ENCODE measurements at places on chromosomes 7 and 10.

- no peak for DNase-seq
Measured at GRCh38 chr10:120369856-120370276, 87.2 kb upstream of the PLPP4 start.

- DNase-seq, result no peak
Measured at GRCh38 chr7:159091041-159091440, 53.6 kb downstream of the VIPR2 start.

DNA sequence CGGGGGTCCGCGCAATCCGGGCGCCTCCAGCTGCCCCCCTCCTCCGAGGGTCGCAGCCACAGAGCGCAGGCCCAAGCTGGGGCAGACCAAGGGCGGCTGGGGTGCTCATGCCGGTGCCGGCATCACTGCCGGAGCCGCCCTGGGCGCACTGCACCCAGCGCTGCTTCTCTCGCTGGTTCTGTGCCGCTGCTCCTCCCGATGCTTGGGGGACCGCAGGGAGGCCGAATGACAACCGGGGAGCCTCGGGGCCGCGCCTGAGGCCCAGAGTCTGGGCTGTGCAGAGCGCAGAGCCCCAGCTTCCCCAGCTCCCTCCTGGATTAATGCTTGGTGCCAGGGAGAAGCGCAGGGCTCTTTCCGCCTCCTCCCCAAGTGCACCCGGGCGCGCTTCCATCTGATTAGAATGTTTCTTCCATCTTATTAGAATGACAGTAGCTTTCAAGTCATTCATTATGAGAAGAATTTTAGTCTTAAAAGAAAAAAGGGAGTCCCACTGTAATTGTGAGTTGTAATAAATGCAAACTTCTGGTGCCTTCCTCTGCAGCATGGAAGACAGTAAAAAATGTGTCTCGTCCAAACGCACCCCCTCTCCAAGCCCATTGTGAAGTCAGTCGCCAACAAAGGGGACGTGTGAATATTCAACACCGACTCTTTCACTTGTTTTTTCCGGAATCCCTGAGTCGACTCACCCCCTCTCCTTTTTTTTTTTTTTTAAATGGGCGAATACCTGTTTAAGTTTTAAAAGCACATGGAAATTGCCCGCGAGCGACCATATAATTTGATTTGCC, 19.5 kb upstream of the PTF1A start:
- no peak for DNase-seq

DNA sequence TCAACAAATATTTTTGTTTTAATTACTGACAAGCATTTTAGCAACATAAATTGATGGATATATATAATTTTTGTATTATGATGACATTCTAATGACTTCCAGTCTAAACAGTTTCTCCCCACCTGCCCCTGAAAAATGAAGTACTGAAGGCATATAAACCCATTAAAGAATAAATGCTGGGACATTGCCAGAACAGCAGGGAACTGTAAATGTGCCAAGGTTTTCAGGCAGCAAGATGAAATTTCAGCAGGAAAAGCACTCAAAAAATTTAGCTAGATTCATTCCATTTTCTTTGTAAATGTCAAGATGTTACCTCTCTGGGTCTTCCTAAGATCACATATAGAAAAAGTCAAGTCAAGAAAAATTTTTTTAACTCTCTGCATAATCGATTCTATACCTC, 11.0 kb upstream of the TLL2 start:
- DNase-seq, result no peak

DNA sequence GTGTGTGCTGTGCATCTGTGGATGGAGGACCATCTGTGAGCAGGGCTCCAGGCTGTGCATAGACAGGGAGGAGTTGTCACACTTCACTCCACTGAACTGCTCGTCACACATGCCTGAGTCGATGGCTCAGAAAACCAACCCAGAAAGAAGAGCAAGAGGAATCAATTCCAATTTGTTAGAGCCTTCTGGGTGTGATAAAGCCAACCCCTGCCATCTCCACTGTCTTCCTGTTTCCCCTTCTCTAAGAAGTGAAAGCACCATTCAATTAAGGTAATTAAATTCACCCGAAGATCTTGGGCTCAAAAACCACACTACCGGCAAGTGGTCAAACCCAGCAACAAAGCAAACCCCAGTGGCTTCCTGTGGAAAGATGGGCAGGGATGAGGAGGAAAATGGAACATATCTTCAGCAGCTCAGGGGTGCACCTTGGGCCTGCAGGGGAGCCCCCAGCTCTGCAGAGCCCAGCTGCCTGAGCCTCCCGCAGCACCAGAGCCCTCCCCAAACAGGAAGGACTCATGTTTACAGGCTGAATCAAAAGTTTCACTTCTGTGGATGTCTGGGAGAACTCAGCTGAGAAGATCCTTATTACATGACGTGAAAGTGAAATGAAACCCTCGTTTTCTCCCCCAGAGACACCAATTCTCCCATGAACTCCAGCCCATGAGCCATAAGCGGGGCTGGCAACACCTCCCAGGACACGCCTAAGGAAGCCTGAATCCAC, 10.9 kb downstream of the C10orf71 start:
- DNase-seq, result no peak

- DNase-seq, result no peak
Measured at GRCh38 chr10:47294057-47294456, 5.9 kb upstream of the GDF10 start.

GRCh38 chr10:31829776-31830175, 98.9 kb downstream of the ARHGAP12 start:
- DNase-seq, result no peak

DNA sequence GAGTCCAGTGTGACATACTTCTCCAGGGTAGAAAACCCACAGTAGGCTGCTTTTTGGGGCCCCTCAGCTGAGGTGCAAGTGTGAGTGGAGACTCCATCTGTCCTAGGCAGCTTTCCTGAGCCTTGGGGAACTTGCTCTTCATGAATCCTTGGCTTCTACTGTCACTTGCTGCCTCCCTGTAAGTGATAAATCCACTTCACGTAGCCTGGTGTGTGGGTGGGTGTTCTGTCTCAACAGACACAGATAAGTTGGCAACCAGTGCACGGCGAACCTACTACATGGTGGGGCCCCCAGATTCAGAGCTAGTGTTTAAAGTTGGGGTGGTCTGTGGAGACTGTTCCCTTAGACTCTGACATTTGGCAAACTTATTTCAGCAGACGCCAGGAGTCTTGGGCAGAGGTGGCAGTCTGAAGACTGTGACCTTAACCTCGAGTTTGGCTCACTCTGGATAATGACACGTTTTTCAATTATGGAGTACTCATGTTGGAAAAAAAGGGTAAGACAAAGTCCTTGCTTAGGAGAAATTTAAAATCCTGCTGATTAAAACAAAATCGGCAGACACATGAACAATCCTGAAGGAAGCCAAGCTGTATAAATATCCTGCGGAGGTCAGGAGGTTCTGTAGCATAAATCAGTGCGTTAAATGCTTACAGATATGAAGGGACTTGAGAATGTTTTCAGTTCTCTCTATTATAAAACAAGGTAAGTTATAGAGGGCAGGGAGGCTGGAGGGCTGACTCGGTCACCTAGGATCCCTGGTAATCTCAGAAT, 376.9 kb downstream of the PHTF2 start:
- DNase-seq, result no peak

DNA sequence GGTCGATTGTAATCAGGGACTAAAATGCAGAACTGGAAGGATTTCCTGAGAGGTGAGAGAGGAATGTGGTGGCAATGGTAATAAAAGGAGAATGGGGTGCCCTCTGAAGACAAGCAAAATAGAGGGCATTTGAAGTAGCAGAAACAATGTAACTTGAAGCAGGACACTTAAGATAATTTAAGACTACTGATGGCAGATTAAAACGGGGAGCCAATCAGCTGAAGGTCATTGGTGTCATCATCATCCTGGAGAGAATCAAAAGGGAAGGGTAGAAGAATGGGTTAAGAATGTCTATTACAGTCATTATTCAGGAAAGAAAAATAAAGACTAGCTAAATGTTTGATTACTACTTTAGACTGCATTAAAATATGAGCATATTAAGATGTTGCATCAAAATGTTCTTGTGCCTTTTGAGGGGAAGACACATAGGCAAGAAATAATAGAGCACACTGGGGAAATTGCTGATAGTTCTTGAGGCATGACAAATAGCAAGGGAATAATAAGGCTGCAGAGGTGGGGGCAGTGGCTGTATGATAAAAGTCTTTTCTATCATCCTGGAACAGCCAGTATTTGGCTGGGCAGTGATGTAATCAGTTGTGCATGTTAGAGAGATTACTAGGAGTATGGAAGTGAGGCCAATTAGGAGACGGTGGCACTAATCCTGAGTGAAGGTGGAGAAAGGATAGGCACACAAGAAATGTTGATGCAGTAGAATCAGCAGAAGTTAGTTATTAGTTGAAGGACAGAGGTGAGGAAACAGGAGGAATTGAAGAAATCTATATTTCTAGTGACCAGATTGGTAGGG, 60.2 kb downstream of the CCDC71L start:
- DNase-seq, result no peak

- no peak for DNase-seq
Measured at GRCh38 chr10:96410296-96410695, 51.5 kb upstream of the OPALIN start.

GRCh38 chr10:21304198-21304597, 221.3 kb downstream of the SKIDA1 start:
- no peak for DNase-seq

DNA sequence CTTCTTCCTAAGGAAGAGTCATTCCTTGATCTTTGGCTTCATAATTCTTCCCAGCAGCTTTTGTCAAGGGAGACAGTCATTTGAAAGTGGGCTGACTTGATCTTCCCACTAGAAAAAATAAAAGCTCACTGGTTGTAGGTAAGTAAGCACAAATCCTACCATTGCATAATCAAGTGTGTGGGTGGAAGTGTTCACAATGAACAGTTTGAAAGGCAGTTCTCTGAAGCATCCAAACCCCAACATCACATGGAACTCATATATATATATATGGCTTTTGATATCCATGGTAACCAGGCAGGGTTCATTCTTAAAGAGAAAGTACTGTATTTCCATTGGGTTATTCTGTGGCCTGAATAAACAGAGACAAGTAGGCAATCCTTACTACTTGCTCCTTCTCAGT, 51.6 kb downstream of the ARMH3 start:
- DNase-seq, result no peak

GRCh38 chr10:132679640-132680039, 106.3 kb downstream of the NKX6-2 start:
- DNase-seq, result no peak

DNA sequence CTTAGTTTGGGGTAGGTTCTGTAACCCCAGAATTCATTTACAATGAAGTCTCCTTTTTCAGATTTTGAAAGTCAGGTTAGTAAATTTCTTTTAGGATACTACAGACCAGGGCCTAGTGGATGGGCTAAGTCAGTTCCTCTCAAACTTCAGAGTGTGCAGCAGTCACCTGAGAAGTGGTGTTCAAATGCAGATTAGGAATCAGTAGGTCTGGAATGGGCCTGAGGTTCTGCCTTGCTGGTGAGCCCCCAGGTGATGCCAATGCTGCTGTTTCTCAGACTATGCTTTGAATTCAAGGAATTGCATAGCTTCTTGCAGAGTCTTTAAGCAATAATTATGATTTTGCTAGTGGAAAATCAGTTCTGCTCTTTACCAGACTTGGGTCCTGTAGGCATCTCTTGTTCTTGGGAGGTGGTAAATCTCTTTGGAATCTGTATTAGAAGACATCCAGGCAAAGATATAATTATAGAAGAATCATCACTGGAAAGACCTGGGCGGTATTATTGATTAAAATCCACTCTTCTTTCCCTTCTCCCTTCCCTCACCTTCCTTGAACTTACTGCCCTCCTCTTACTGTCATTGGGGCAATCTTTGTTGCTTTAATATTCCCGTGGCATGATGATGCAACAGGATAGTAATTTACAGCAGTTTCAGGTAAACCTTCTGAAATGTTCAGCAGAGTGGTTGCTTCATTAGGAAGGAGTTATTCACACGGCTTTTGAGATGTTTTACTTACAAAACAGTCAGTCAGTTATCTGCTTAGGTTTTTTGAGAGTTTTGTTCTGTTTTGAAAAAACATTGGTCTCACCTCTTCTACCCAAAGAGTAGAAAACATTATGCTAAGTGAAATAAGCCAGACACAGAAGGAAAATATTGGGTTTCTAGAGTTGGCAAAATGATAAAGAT, 87.2 kb downstream of the NRF1 start:
- DNase-seq, result no peak

- DNase-seq, result no peak
Measured at GRCh38 chr7:100692578-100692961, 1.5 kb downstream of the GIGYF1 start.

- no peak for DNase-seq
Measured at GRCh38 chr10:74255214-74255613, 104.2 kb downstream of the ADK start.

DNA sequence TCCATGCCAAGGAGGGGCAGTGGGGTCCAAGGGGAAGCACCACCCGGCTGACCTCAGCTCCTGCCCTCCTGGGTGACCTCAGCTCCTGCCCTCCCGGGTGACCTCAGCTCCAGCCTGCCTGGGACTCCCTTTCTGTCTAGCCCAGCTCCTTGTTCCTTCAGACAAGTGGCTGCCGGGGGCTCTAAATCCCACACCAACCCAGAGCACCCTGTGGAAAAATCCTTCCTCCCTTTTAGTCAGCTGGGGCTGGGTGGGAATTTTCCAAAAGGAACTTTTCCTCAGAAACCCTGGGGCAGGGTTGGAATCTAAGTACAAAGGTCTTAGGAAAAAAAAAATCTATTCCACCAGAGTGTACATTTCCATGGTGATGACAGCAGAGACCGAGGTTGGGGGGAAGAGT, 36.3 kb downstream of the AKR1B1 start:
- no peak for DNase-seq

DNA sequence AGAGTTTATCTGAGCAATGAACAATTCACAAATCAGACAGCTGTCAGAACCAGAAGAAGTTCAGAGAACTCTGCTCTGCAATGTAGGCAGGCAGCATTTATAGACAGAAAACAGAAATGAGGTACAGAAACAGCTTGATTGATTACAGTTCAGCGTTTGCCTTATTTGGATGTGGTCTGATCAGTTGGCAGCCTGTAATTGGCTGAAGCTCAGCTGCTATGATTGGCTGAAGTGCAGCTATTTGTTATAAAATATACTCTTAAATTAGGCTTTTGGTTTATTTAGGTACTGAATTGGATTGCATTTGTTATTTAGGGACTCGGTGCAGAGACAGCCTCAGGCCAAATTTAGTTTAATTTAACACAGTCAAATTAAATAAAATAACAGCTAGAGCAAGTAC, 85.8 kb upstream of the JAZF1 start:
- DNase-seq, result no peak

DNA sequence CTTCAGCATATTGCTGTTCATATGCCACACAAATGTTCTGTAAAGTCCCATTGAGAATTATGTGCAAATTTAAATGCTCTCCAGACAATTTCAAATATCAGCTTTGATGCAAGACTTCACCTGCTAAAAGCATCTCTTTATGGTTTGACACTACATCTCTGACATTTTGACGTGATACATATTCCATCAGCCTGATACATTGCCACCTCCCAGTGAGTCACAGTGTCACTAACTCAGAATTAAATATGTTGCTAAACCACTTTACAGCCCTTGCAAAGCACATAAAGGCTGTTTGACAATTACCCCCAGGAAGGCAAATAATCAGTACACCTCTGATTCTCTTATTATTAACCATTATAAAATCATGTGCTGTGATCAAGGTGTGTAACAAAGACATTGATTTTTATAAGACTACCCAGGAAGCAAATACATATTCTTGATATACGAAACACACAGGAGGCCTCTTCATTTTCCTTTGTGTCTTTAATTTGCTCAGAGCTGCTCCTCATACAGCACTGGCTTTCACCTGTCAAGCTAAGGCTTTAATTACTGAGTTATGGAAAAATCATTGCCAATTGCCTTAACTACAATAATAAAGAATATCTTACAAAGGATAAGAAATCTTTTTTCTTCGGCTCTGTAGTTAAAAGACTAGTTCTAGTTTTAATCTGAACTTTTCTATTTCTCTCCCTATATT, 547.5 kb upstream of the C7orf33 start:
- no peak for DNase-seq

All from stimulated activated CD4-positive, alpha-beta T cell treated with anti-CD3 and anti-CD28 coated beads, Interleukin-15, amount 100 ng/mL, for 48 hours (primary cell).